ENCODE measurements at places on chromosomes 7 and 10.

DNA sequence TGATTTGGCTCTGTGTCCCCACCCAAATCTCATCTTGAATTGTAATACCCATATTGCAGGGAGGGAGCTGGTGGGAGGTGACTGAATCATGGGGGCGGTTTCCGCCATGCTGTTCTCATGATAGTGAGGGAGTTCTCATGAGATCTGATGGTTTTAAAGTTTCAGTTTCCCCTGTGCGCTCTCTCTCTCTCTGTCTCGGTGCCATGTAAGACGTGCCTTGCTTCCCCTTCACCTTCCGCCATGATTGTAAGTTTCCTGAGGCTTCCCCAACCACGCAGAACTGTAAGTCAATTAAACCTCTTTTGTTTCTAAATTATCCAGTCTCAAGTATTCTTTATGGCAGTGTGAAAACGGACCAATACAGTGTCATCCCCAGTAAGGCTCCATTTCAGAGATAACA lies 48.3 kb upstream of the CHCHD3 start:
- no peak for DNase-seq

- DNase-seq, result no peak
These were observed 107.4 kb upstream of the KLF14 start for GRCh38 chr7:130841416-130841815.

DNA sequence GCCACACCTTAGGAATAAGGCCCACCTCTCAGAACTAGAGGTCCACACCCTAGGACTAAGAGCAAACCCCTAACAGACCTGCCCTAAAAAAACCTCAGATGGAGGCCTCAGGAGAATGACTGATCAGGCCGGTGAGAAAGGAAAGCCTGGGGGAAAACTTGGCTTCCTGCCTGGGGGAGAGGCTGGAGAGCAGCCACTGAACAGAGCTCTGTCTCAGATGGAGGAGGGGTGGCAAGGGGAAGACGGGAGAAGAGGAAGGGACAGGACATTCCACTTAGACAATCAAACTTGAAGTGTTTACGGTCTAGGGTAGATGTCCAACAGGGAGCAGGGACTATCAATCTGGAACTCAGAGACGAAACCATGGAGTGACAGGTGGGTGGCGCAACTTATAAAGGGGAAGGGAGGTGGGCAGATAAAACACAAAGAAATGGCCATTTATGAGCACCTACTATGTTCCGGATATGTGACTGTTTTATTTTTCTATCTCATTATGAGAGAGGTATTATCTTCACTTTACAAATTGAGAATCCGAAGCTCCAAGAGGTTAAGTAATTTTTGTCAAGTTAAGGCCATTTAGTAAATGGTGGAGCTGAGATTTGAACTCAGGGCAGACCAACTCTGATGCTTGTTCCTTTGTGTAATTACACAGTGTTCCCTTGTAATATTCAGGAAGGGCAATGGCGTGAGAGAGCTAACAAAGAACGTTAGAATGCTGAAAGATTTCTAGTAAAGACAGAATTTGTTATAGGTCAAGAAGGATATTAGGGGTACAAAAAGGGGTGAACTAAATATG lies 82.6 kb downstream of the DNMBP start:
- no peak for DNase-seq

DNA sequence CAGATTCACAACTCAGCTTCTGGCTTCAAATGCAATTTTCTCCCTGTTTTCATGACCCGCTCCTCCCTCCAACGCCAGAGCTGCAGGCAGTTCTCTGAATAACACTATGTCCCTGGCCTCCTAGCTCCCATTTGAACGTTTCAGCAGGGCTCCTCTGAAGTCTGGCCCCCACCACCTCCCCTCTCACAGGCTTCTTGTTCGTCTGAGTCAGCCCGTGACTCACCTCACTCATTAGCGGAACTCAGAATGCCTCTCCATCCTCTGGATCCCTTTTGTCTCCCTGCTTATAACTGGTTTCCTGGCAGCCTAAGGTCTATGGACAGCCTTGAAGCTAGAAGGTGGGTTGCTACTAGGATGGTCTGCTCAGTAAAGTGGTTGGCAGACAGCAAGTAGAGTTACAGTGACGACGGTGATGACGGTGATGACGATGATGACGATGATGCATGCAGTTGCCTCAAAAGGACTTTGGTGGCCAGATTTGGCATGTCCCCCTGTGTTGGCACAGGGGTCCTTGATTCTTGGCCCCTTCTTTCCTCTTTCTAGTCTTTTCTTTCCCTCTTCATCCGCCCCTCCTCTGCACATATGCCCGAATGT lies 83.3 kb upstream of the MKLN1 start:
- DNase-seq, result no peak

- no peak for DNase-seq
These were observed 16.8 kb downstream of the HNRNPA2B1 start for GRCh38 chr7:26183545-26184280.

DNA sequence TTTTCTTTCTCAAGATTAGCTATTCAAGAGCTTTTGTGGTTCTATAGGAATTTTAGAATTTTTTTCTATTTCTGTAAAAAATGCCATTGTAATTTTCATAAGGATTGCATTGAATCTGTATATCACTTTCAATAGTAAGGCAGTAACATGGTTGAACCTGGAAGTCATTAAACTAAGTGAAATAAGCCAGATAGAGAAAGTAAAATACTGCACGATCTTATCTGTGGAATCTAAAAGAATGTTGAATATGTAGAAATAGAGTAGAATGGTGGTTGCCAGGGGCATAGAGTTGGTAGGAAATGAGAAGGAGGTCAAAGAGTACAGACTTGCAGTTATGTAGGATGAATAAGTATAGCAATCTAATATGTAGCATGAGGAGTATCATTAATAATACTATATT lies 1073.5 kb upstream of the LRRN3 start:
- no peak for DNase-seq

- no peak for DNase-seq
These were observed 774 bp downstream of the SEM1 start for GRCh38 chr7:96708872-96709271.

DNA sequence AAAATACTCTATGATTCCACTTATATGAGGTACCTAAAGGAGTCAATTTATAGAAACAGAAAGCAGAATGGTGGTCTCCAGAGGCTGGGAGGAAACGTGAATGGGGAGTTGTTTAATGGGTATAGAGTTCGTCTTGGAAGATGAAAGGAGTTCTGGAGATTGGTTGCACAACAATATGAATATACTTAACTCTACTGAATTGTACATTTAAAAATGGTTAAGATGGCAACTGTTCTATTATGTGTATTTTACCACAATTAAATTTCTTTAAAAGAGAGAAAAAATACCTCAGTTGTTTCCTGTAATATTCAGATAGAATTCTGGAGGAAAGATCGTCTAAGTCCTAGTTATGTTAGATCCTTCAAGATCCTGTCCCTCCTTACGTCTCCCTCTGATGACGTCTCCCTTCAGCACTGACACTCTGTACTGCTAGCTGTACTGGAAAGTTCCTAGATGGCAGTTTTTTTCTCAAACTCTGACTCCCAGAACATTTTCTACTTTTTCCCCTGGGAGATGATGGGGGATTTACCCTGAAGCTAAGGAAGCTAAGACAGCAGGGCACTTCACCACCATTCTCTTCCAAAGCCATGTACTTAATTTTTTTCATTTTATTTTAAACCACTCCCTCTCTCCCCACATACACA lies 53.2 kb upstream of the CAV2 start:
- no peak for DNase-seq

DNA sequence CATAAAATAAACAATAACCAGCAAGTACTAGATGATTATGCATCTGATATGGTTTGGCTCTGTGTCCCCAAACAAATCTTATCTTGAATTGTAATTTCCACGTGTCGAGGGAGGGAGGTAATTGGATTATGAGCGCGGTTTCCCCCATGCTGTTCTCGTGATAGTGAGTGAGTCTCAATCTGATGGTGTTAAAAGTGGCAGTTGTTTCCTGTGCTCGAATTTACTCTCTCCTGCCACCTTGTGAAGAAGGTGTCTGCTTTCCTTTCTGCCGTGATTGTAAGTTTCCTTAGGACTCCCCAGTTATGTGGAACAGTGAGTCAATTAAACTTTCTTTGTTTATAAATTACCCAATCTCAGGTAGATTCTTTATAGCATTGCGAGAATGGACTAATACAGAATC lies 15.1 kb downstream of the CNTNAP2 start:
- no peak for DNase-seq
